ENCODE measurements at places on chromosomes 11 and 22. TPM values are rescaled to one million over a fixed set of nuclear protein-coding genes. Genes with fewer than 3 reads are reported as not detected.

DNA sequence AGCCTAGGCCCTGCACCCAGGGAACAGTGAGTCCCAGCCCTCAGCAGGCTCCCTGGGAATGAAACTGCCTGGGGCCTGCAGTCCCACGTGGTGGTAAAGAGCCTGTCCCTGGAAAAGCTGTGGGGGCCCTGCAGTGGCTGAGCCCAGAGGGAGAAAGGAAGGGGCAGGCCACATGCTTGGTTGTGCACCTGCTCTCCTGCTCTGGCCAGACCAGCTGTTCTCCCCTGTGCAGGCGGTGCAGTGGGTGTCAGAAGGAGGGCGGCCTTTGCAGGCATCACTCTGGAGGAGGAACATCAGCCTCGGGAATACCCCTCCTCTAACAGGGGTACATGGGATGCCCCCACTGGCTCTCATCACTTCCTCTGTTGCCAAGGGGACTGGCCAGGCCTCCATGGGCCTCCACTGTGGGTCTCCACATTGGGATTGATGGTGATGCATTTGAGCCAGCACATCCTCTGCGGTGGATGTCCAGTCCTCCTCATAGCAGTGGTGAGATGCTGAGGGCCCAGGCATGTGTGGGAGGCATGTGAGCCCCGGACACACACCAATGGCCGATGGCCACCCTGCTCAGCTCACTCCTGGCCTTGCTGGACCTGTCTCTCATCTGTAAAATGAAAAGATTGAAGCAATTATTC is 690.4 kb downstream of the BRD1 start:
- H3K4me1 ChIP-seq: no peaks in the 10 kb centered on the region
- no peaks in the 10 kb centered on the region for H3K27me3 ChIP-seq
- no peaks in the 10 kb centered on the region for H3K36me3 ChIP-seq
- DNase-seq: no peak

DNA sequence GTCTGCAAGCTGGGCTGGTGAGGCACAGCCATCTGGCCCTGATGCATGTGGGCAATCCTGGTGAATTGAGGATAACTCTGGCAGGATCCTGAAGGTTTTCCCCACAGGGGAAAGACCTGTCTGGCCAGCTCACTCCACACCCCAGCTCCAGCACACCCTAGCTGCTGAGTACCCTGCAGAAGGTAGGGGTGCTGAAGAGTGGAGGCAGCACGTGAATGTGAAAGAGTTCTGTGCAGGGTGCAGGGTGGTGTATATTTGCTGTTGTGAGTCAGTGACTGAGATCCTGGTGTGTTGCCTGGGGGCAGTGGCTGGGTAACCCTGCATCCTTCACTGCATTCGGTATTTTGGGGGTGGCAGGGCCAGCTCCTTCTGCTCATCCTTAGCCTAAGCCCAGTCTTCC is 22.4 kb downstream of the DGAT2 start:
- no peak for DNase-seq
- no peaks in the 10 kb centered on the region for H3K36me3 ChIP-seq
- peaks cover 3% of the 10 kb centered on the region for H3K4me1 ChIP-seq
- no peak overlapping the region for H3K4me3 ChIP-seq
- H3K27me3 ChIP-seq: no peaks in the 10 kb centered on the region
- no peak overlapping the region for H3K27ac ChIP-seq

- peaks cover 44% of the 10 kb centered on the region for H3K4me1 ChIP-seq
- H3K36me3 ChIP-seq: no peaks in the 10 kb centered on the region
- H3K27me3 ChIP-seq: no peaks in the 10 kb centered on the region
- peak; percentile 94 for DNase-seq
Observed at GRCh38 chr22:36197065-36197440, 4.6 kb downstream of the APOL4 start.

GRCh38 chr11:45816614-45817013 is 11.7 kb downstream of the SLC35C1 start:
- H3K27ac ChIP-seq: no peak overlapping the region
- no peaks in the 10 kb centered on the region for H3K4me1 ChIP-seq
- peaks cover 7% of the 10 kb centered on the region for H3K36me3 ChIP-seq
- H3K27me3 ChIP-seq: no peaks in the 10 kb centered on the region
- H3K4me3 ChIP-seq: no peak overlapping the region
- DNase-seq: no peak

GRCh38 chr22:39148727-39149535 is 3.5 kb downstream of the CBX7 start:
- DNase-seq: peak; percentile 22
- peaks cover 30% of the 10 kb centered on the region for H3K4me1 ChIP-seq
- no peak overlapping the region for H3K27ac ChIP-seq

GRCh38 chr11:15602047-15602446 is 487.3 kb downstream of the INSC start:
- H3K27me3 ChIP-seq: no peaks in the 10 kb centered on the region
- DNase-seq: no peak
- H3K4me3 ChIP-seq: no peak overlapping the region
- H3K27ac ChIP-seq: peak overlapping the region; percentile 79
- H3K36me3 ChIP-seq: no peaks in the 10 kb centered on the region
- H3K4me1 ChIP-seq: peaks cover 11% of the 10 kb centered on the region

DNA sequence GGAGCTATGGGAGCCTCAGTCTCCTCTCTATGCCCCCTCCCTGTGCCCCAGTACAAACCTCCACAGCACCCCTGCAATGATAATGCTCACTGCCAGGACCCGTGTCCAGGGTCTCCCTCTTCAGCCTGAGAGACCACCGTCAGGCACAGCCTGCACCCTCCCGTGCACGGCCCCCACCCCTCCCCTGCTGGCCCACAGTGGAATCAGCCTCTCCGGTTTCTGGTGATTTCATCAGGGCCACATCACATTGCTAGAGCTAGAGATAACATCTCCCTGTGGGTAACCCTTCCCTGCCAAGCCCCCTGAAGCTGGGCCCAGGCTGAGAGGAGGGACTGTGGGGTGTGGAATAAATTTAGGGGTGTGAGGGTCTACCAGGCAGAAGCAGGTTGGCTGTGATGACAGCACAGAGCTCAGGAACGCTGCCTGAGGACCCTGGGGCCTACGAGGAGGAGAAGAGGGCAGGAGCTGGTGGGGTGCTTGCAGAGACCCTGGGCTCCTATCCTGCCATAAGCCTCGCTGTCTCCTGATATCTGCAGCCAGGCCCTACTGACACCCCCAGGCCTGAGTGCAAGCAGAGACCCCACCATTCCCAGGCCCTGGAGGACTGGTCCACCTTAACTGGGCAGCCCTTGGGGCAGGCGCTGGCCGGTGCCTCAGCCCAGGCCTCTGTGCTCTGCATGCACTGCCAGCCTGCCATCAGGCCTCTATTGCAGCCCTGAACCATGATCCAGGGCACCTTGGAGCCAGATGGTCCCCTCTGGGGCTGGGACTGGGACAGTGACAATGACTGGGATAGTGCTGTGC is at the start of gene KLHDC7B:
TSS of gene KLHDC7B (plus strand) at position 378 of the 804 bp plus-strand sequence. CDS start at position 723, 345 bp downstream.
- no peaks in the 10 kb centered on the region for H3K36me3 ChIP-seq
- H3K4me3 ChIP-seq: no peak within 1 kb of the TSS
- no peak within 1 kb of the TSS for H3K27ac ChIP-seq

DNA sequence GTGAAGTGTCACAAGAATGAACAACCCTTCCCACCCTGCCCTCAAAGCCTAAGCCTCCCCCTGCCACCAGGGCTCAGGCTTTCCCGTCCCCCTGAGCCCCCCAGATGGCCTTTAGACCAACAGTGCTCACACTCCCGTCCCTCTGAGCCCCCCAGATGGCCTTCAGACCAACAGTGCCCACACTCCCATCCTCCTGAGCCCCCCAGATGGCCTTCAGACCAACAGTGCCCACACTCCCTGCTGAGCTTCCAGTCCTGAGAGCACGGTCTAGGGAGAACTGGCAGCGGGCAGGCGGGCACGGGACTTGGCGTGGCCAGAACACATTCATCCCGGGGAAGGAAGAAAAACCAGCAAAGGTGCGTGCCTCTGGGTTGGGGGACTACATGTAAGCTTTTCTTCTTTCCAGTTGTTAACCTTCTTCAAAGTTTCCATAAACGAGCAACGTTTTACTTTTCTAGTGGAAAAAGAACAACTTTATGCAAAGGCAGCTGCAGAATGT is 2.5 kb downstream of the MRGPRG start:
- H3K36me3 ChIP-seq: no peaks in the 10 kb centered on the region
- no peak overlapping the region for H3K27ac ChIP-seq
- DNase-seq: no peak
- H3K4me1 ChIP-seq: peaks cover 5% of the 10 kb centered on the region
- no peak overlapping the region for H3K4me3 ChIP-seq

GRCh38 chr11:12019337-12019736 is 10.9 kb upstream of the DKK3 start:
- H3K27me3 ChIP-seq: no peaks in the 10 kb centered on the region
- no peaks in the 10 kb centered on the region for H3K36me3 ChIP-seq
- no peak overlapping the region for H3K4me3 ChIP-seq

DNA sequence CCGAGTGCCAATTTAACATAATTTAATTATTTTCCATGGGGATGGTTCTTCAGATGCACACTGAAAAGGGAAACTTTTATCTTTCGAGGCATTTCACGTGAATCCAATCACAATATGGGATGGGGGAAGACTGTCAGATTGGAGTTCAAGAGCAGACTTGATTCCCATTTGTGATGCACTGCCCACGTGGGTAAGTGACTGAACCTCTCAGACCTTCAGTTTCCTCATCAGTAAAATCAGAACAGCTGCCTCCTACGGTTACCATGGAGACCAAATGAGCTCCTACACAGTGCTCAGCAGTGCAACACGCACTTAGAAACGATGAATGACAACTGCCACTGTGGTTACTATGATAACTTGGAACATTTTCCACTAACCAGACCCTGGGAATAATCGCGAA is 21.7 kb downstream of the KIAA0930 start:
- no peak for DNase-seq
- no peak overlapping the region for H3K4me3 ChIP-seq
- no peaks in the 10 kb centered on the region for H3K36me3 ChIP-seq

- DNase-seq: no peak
- H3K36me3 ChIP-seq: no peaks in the 10 kb centered on the region
- H3K4me3 ChIP-seq: no peak overlapping the region
- peaks cover 2% of the 10 kb centered on the region for H3K27me3 ChIP-seq
- H3K27ac ChIP-seq: no peak overlapping the region
Observed at GRCh38 chr22:22042599-22043295, 60.2 kb upstream of the TOP3B start.

- no peaks in the 10 kb centered on the region for H3K36me3 ChIP-seq
- no peak overlapping the region for H3K4me3 ChIP-seq
- no peak for DNase-seq
- H3K27me3 ChIP-seq: peaks cover 4% of the 10 kb centered on the region
Observed at GRCh38 chr11:13635290-13635689, 33.2 kb upstream of the FAR1 start.

DNA sequence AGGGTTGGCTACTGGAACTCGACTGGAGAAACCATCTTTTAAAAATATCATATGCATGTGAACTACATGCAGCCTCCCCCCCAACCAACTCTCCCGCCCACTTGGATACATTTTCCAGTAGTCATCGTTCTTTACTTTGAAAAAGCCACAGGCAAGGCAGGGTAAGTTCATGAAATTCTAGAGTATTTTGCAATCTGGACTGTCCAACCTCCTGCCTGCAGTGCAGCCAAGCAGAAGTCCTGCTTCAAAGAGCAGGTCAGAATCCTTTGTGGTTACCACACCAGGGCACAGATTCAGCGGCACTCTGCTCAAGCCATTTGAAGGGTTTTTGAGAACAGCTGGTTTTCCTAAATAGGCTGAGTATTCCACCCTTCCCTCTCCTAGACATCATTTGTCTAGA is 12.1 kb downstream of the ELF5 start:
- DNase-seq: peak; percentile 74
- no peak overlapping the region for H3K27ac ChIP-seq
- no peaks in the 10 kb centered on the region for H3K36me3 ChIP-seq
- peaks cover 4% of the 10 kb centered on the region for H3K4me1 ChIP-seq

DNA sequence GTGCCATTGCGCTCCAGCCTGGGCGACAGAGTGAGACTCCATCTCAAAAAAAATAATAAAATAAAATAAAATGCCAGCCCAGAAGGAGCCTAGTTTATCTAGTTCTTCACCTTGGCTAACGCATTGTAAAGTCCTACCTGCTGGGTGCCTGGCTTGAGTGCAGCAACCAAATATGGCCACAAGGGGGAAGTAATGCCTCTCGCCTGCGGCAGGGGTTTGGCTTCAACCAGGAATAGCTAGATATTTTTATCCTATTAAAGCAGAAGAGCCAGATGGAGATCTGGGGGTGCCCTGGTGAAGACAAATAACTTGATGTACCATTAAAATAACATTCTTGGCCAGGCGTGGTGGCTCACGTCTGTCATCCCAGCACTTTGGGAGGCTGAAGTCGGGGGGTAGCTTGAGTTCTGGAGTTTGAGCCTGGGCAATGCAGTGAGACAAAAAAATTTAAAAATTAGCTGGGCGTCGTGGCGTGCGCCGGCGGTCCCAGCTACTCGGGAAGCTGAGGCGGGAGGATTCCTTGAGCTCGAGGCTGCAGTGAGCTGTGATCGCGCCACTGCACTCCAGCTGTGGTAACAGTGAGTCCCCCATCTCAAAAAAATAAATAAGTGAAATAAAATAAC is 20.6 kb upstream of the PLEKHB1 start:
- peak; percentile 80 for DNase-seq
- H3K4me3 ChIP-seq: no peak overlapping the region
- peaks cover 20% of the 10 kb centered on the region for H3K4me1 ChIP-seq
- H3K27ac ChIP-seq: no peak overlapping the region
- no peaks in the 10 kb centered on the region for H3K27me3 ChIP-seq
- no peaks in the 10 kb centered on the region for H3K36me3 ChIP-seq

Gene PRAME
- not detected for total RNA-seq

Gene STK33
- total RNA-seq: 3.8 TPM

Gene POU2AF3
- 2.7 TPM for total RNA-seq

Gene CBX7
- total RNA-seq: 2.7 TPM

Gene TBC1D22A
- 8.0 TPM for total RNA-seq

Gene OR5D18
- not detected for total RNA-seq

Gene OR2AG1
- not detected for total RNA-seq
